ENCODE measurements at places on chromosomes 1 and 21. TPM values are rescaled to one million over a fixed set of nuclear protein-coding genes. Genes with fewer than 3 reads are reported as not detected.

KRTAP10-2 gene
- polyA plus RNA-seq = not detected

CFHR5 gene
- not detected for polyA plus RNA-seq

CLCA4 gene
- polyA plus RNA-seq = not detected

DNA sequence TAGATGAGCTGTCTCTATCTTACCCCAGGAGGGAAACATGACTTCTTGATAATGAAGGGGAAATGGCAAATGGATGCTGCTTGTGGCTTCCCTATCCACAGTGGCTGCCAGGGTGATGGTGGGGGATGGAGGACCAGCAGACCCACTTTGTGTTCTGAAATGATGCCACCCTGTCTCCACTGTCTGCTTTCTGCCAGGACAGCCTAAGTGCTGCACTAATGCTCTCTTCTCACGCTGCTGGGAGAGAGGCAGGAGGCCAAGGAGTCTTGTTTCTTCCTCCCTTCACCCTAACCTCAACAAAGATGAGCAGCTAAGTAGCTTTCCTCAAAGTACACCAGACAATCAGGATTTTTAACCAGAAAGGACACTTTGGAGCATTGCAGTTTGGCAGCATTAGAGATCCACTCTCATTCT is 36.6 kb downstream of the XCL1 start:
- no peak for DNase-seq

- DNase-seq = no peak
Measured at GRCh38 chr1:98565951-98566350, 95.6 kb upstream of the SNX7 start.

GRCh38 chr1:186183970-186184628 is 191.0 kb downstream of the TPR start:
- DNase-seq = peak; percentile 72

- no peak for DNase-seq
Measured at GRCh38 chr1:221397606-221398005, 344.3 kb downstream of the DUSP10 start.

DNA sequence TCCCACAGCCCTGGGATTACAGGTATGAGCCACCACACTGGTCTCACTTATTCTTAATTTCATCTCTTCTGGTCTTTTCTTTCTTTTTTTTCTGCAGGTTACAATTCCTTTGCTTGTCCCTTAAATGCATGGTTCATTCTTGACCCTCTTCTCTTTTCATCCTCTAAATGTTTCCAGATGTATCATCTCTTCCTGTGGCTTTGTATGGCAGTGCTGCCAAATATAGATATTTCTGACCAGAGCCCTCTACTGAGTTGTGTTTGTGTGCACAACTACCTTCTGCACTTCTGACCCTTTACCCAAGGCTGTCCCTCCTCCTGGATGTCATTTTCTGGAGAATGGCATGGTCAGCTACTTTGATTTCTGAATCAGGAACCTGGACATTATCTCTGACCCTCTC is 32.5 kb downstream of the OLFML3 start:
- DNase-seq = no peak

DNA sequence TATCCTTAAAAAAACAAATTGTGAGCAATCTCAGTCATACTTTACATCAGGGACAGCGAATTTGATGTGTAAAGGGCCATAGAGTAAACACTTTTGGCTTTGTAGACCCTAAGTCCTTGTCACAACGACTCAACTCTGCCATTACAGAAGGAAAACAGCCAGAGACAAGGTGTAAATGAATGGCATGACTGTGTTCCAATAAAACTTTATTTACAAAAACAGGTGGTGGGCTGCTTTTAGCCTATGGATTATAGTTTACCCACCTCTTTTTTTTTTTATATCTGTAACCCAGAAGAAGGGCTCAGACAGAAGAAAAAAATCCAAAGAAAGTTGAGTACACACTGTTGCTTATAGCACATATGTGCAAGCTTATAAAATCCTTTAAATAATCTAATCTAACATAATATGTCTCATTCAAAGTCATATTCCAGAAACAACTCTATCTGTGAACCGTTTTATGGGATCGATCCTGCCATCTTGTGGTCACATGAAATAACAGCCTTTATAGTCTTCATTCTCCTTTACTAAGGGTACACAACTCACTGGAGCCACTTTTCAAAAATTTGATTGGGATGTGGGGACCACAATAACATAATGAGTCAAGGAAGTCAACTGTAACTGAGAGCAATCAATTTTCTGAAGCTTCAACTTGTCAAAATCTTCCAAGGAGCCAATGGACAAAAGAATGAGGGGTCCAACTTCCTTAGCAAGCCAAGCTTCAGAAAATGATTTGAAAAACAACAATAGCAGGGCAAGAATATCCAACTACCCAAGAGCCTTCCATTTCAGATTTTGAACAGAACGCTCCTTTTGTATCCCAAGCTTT is 142.2 kb upstream of the KRTAP19-8 start:
- no peak for DNase-seq

DNA sequence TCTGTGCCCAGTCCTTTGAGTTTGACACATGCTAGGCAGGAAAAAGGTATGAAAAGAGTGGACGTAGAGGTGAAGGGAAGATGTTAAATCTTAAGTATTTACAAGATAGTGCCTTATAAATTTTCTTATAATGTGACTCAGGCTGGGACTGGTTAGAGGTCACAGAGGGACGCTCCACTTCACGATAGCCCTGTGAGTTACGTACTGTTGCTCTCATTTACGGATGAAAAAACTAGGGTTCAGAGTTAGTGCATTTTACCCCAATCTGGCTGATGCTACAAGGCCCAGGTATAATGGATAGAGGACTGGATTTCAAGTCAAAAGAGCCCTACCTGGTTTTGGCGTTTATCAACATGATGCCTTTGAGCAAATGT is 1.4 kb upstream of the TUT4 start:
- no peak for DNase-seq

DNA sequence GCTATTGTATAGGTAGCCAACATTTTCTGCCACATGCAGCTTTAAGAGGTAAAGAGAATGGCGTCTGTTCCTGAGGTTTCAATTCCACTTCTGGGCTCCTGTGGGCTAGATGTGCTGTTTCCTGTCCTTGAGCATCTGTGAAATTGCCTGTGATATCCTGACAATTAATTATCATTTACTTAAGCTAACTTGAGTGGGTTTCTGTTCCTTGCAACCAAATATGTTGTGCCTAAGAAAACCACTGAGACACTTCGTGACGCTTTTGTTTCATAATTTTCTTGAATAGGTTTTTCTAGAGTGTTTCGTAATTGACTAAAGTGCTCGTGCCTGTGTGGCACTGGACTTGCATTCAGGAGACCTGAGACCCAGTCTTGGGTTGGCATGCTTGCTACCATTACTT is 127.3 kb upstream of the POU3F1 start:
- DNase-seq = no peak

GRCh38 chr21:44914176-44914874 is 6.4 kb downstream of the ITGB2 start:
- DNase-seq = no peak

DNA sequence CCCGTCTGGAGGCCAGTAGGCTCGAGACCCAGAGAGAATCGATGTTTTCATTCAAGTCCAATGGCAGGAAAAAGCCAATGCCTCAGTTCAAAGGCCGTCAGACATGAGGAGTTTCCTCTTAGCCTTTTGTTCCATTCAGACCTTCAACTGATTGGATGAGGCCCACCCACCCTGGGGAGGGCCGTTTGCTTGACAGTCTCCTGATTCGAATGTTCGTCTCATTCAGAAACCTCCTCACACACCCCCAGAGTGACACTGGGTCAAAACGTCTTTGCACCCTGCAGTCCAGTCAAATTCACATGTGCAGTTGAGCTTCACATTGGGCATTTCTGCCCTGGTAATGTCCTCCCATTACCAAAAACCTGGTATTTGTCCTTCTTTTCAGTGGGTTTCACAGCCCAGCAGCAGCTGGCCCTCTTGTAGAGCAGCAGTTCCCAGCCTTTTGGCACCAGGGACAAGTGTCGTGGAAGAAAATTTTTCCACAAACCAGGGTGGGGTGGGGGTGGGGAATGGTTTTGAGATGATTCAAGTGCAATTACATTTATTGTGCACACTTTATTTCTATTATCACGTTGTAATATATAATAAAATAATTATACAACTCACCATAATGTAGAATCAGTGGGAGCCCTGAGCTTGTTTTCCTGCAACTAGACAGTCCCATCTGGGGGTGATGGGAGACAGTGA is 40.1 kb downstream of the RSPH1 start:
- DNase-seq = no peak

- DNase-seq = no peak
Measured at GRCh38 chr1:182330303-182330702, 61.3 kb downstream of the GLUL start.
